Activated CD4-positive, CD25-positive, alpha-beta regulatory T cell treated with anti-CD3 and anti-CD28 coated beads, Interleukin-2, amount 50 U/mL, for 16 hours (primary cell): ENCODE measurements at places on chromosomes 2 and 18.

DNA sequence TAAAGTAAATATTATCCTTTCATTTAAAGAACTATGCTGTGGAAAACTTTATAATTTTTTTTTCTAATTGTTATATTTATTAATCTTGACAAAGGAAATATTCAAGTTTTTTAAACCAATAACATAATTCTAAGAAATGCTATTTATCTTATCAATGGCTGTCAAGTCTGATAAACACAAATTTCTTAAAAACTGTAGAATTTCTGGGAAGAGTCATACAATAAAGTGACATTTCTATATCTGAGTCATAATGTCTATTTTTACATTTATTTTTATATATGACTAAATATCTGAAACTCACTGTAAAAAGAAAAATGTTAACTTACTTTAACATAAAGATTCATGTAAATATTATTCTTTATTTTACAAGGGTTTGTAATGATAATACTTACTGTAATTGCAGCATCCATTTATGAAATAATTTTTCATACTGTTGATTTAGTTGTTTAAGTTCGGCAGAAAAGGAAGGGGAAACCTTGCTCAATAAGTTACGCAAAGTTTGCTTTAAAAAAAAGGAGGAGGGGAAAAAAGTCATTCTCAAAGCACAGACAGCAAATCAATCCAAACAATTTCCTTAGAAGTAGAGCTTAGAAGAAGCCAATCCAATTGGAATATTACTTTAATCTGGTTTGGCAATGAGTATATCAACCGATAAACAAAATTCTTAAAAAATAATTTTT is 32.4 kb downstream of the ORC2 start:
- no peak for DNase-seq

DNA sequence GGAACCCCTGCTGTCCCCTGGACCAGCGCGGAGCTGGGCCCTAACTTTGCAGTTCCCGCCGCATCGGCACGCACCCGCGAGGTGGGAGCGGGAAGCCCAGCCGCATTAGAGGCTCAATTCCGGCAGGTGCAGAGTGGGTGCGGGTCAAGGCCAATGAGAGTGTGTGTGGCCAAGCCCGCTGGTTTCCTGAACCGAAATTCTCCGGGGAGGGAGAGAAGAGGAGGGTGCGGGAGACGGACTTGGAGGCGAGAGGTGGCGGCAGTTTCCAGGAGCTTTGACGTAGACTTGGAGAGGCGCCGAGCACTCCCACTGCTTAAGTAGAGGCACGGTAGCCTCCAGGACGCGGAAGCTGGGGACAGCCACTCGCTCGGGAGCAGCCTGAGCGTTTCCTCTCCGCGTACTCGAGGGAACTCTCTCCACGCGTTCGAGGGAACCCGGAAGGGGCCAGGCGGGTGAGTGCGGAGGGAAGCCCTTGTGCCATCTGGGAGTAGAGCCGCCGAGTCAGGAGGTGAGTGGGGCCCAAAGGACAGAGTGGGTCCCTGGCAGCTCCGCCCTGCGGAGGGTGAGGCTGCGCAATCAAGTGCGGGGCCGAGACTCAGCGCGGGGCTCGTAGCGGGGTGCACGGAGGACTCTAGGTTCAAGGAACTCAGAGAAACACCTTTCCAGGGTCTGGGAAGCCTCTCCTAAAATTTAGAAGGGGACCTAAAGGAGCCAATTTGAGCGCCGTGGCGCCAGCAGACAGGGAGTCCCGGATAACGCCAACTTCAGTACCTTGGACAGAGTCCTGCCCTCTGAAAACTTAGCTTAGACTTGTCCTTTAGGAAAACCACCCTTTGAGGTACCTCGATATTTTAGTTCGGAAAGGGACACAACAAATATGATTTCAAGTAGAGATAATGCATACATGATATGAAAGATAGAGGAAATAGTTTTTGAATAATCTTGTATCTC is at the start of gene FAM237A:
TSS of gene FAM237A (plus strand) at position 413 of the 951 bp plus-strand sequence. CDS start 1,750 bp downstream, outside the sequence.
- DNase-seq, result no peak

GRCh38 chr18:24500217-24500616 is 39.8 kb downstream of the HRH4 start:
- no peak for DNase-seq

DNA sequence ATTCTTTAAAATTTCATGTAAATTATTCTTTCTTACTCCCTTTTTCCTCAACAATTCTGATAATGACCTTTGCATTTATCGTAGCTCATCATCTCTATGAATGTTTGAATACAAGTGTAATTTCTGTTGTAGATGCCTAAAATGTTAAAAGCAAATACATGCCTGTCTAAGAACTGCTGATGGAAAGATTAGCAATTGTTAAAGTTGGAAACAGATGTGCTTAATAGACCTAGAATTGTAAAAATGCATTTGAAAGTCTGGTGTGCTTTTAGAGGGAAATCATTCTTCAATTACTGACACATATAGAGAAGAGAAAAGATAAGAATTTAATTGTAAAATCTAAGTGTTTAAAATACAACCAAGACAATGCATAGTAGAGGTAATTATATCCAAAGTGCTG is 50.4 kb downstream of the CCDC102B start:
- no peak for DNase-seq

DNA sequence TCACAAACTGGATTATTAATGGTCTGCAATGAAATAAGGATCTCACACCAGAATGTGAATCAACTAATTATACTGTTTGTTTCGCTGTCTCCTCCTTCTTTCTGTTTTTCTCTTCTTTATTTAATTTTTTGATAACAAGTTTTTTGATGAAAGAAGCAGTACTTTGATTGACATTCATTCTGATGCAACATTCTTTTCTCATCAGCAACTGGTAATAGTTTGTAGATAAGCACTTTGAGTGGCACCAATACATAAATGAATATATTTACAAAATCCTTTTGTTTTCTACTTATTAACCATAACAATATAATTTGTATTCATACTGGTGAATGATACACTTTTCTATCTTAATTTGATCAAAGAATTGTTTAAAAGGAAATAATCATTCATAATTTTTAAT is 115.3 kb upstream of the FAM117B start:
- DNase-seq, result no peak

- no peak for DNase-seq
Measured at GRCh38 chr2:25572638-25573037, 100.7 kb downstream of the DTNB start.

GRCh38 chr2:27627963-27628766 is 647 bp downstream of the CCDC121 start:
- DNase-seq, result no peak

DNA sequence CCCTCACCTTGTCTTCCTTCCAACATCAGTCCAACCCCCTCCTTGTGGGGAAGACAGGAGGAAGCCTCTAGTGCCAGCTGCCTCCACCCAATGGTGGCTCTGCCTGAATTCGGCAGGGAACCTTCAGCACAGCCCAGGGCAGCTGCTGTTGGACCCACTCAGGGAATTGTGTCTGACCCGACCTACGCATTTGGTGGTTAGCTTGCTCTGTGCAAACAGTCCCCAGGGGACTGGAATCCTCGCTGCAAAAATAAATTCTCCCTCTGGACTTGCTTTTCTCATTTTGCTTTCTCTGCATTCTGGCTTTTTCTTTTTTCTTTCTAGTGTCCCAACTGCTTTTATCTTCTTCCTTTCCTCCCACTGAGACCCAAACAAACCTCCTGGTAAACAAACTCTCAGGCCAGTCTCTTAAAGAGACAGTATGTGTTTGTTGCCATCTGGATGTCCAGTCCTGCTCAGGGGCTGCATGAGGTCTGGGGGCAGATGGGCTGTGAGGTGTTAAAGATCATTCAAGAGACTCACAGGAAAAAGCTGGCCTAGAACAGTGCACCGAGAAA is 137.7 kb upstream of the HAAO start:
- DNase-seq, result no peak

- DNase-seq, result no peak
Measured at GRCh38 chr18:71221405-71221804, 932.6 kb downstream of the SOCS6 start.

- no peak for DNase-seq
Measured at GRCh38 chr2:71721669-71722068, 268.3 kb downstream of the DYSF start.

GRCh38 chr2:219273937-219274336 is 5.2 kb upstream of the DNAJB2 start:
- no peak for DNase-seq

DNA sequence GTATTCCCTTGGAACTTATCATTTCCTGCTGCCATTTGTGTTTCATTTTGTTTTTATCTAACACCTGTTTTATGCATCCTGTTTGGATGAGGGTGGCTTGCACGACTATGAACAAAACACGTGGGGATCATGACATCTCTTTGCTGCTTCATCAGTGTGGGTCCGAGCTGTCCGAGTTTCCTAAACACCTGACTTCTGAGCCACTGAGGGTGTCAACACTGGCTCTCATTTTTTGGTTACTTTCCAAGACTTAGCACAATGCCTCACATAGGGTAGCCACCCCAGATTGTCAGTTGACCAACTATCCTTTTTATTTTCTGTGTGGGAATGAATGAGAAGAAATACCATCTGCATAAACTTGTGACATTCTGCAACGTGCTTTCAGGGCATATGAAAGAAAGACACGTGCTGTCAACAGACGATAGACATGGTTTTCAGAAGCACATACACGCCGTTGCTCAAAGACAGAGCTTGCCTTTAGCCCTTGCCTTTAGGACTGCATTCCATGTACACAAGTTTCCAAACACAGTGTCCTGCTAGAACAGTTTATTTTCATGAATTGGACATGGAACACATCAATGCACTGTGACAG is 166.7 kb downstream of the MYT1L start:
- no peak for DNase-seq

DNA sequence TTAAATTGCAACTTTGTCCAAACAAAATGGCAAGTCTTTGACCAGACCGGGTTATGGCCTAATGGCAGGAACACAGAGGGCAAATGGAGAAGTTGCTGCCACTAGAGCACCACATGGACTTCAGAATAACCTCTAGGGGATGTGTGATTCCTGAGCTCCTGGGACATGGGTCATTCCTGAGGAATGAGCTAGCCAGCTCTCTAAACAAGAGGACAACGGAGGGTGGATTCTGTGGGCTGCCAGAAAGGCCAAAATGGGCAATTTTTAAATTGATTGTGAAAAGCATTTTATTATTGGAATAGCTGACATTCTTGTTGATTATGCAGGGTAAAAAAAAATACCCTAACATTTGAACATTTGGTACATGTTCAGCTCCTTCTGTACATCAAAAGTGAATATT is 109.8 kb upstream of the FZD5 start:
- no peak for DNase-seq

DNA sequence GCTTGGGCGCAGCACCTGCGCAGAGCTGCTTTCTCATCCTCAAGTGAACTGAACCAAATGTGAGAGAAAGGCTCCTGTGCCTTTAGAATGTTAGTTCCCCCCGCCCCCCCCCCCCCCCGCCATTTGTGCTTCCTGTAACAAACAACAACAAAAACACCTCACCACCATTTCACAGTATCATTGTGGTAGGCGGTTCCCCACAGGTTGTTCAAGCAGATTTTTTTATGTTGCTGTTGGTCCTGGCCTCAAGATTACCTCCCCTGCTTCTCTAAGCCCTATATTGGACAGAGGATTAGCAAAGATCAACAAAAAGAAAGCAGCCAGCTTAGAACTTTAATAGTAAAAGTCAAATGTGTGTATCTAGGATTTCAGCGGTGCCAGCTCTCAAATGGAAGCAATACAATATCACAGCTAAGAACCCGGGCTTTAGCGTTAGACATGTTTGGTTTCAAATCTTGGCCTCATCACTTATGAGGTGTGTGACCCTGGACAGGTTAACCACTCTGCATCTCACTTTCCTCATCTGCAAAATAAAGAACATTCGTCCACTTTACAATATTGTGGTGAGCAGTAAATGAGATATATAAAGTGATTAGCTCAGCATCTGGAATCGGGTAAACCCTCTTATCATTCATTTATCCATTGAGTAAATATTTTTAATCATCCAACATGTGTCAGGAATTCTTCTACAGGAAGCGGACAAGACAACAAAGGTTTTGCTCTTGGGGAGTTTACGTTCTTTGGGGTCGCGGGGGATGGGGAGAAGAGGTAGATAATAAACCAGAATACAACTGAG is 84.6 kb downstream of the KCTD18 start:
- DNase-seq, result no peak

- no peak for DNase-seq
Measured at GRCh38 chr2:162126111-162126519, 25.9 kb downstream of the GCG start.

DNA sequence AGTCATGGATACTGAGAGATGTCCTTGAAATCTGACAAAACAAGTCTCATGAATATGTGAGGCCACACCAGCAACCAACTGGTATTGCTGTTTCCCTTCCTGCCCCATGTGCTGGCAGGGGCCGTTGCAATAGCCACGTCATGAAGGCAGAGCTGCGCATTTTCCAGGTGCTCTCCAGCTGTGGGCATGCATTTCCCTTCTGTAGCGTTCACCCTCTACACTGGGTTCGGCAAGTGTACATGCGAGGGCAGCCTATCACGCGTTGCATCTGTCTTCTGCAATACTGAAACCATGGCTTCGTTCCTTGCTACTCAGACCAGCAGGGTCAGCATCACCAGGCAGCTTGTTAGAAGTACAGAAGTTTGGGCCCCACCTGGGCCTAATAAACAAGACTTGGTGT is 17.4 kb downstream of the ARL4C start:
- no peak for DNase-seq

- DNase-seq, result no peak
Measured at GRCh38 chr2:49811502-49811901, 657.2 kb upstream of the FSHR start.

DNA sequence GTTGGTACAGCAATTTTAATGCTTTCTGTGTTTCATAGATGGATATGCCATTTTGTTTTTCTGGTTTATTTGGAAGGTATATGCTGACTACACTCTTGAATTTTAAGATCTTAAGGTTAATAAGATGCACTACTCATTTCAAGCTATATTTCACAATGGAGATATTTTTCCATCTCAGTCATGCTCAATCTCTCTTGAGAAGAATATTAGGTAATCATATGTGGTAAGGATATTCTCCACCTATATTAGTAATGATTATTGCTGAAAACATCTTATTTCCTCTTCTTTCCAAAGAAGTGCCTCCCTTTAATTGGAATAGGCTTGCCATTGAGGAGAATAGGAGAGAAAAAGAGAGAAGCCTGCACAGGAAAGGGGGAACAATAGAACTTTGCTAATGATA is 40.1 kb downstream of the EPB41L3 start:
- no peak for DNase-seq

DNA sequence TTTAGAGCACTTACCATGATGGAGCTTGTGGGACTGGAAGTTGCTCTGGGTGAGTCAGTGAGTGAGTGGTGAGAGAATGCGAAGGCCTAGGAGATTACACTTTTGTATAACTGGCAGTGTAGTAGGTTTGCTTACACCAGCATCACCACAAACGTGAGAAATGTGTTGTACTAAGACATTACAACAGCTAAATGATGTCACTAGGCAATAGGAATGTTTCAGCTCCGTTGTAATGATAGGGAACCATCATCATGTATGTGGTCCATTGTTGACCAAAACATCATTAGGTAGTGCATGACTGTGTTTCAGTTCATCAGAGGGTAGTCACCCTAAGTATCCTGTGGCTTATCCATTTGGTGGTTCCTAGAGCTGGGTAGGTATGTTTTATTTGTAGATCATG is 11.9 kb downstream of the ZNF407 start:
- DNase-seq, result no peak

- DNase-seq, result no peak
Measured at GRCh38 chr2:88669482-88670214, 21.8 kb upstream of the RPIA start.
